Spleen (tissue), 13 donors: ENCODE measurements at places on chromosomes 7 and 10. TPM values are rescaled to one million over a fixed set of nuclear protein-coding genes. Genes with fewer than 3 reads are reported as not detected.

The FAM241B gene
- 2.2 TPM for total RNA-seq

DNA sequence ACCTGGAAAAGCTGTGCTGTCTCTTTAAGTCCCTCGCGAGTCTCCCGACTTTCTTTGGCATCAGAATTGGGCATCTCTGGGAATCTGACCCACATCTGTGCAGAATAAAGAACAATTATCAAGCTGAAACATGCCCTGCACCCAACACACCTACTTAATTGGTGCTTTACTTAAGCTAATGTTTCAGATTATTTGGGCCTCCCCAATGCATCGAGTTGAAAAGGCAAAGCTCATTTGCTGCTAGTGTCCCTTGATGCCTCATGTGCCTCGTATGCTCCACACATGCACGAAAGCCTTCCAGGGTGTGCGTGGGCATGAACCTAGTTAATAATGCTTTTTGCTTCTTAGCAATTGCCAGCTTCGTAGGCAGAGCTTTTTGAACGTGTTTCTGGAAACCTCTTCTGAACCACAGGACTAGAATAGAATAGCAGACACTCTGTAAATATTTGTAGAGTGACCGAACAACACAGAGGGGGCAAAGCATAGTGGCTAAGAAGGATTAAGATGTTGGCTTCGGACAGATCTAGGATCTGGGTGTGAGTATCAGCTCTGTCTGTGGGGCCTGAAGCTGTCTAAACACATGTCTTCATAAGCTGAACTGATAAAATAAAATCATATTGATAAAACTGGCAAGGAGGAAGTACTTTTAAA lies 26.7 kb upstream of the FGFR2 start:
- peak; percentile 14 for DNase-seq
- H3K36me3 ChIP-seq, result no peaks in the 10 kb centered on the region
- H3K27me3 ChIP-seq, result no peaks in the 10 kb centered on the region
- no peak overlapping the region for H3K27ac ChIP-seq

DNA sequence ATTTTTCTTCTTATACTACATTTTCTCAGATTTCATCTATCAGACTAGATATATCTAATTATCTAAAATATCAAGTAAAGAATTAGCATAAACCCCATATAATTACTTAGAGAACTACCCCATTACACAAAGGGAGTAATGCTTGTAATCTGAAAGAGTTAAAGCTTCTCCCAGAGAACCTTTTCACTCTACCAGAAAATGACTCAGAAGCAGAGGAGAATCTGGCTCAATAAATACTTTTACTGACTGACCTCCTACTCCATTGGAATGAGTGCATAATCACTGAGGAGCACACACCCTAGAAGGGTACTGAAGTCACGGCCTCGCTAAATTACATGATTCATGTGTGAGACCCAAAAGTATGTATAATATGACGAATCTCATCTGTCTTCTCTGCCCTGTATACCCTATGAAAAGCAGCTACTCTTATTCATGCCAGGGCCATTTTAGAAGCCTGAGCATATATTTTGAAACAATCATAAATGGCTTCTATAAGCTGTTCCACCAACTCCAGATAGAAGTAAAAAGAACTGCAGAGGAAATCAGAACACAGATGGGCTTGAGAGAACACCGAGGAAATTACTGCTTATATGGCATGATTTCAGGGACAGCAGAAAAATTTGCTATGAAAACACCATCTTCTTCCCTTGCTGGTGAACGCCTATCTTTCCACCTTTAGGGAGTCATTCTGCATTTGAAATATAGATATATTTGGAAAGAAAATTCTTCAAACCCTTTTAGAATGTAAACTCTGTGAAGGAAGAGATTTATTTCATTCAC lies 32.7 kb downstream of the DNMBP start:
- H3K36me3 ChIP-seq, result no peaks in the 10 kb centered on the region
- no peaks in the 10 kb centered on the region for H3K27me3 ChIP-seq
- peaks cover 24% of the 10 kb centered on the region for H3K4me1 ChIP-seq

DNA sequence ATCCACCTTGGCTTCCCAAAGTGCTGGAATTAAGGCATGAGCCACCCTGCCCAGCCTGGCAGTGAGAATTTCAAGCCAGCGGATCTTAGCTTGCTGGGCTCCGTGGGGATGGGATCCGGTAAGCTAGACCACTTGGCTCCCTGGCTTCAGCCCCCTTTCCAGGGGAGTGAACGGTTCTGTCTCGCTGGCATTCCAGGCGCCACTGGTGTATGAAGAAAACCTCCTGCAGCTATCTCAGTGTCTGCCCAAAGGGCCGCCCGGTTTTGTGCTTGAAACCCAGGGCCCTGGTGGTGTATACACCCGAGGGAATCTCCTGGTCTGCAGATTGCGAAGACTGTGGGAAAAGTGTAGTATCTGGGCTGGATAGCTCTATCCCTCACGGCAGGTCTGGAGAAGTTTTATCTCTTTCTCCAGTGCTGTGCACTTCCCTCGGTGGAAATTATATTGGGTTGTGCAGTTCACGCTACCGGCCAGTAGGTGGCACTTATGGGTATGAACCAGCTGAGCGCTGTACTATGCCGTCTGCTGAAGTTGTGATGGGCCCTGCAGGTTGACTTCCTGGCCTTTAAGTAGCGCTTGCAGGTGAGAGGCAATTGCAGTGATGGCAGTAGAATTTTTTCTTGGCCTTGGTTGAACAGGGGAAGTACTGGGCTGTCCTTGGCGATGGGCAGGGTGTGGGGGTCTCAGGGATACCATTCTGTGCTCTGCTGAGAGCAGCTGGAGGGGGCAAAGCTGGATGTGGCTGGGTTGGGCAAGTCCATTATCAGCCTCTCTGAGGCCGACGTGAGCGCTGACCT lies 138.0 kb upstream of the MTPN start:
- DNase-seq, result peak; percentile 66
- H3K4me3 ChIP-seq, result no peak overlapping the region
- no peaks in the 10 kb centered on the region for H3K27me3 ChIP-seq
- H3K27ac ChIP-seq, result no peak overlapping the region
- H3K4me1 ChIP-seq, result no peaks in the 10 kb centered on the region
